ENCODE measurements at places on chromosomes 1 and 21. TPM values are rescaled to one million over a fixed set of nuclear protein-coding genes. Genes with fewer than 3 reads are reported as not detected.

DNA sequence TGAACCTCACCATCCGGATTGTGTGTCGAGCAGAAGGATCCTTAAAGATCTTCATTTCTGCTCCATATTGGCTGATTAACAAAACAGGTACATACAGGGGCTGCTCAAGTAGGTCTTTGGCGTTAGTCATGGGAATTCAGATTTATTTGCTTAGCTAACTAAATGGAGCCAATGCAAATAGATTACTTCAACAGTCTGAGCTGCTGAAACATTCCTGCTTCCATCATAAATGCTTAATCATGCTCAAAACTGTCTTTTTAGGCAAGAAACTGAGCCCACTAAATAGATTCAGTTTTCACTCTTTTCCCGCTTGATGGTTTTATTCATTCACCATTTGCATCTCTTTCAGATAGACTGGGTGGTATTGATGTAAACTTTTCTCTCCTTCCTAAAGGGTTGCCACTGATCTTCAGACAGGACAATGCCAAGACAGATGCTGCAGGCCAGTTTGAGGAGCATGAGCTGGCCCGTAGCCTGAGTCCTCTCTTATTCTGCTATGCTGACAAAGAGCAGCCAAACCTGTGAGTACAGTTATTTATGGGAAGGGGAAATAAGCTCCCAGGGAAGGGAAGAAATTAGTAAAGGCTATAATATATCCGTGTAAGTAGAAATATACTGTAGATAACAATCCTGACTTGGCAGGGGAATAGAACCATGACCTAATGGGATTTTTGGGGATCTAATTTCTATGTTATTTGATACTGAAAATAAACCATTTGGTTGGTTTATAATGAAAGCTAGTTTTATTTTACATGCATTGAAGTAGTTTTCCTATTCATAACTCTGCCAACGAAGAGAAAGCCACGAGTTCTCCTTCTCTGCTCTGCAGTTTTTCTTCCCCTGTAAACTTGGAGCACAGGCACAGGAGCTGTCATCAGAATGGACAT lies 126.4 kb downstream of the VPS13D start:
- DNase-seq = no peak

Gene RHBG
- polyA plus RNA-seq = not detected

DNA sequence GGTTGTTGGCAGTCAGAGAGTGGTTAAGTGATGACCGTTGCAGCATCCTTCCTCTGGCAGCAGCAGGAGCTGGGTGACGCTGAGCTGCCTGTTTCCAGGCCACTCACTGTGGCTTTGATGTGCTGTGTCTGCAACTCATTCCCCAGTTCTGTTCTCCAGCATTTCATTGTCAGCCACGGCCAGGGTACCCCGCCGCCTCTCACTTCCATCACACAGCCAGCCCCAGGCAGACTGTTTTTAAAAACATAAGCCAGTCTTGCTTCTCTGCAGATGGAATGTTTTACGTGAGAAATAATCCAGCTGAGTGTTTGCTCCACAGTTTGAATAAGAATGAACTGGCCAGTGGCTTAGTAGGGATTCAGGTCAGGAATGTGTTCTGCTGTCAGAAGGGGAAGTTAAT lies 21.5 kb upstream of the ST6GALNAC3 start:
- DNase-seq = peak; percentile 35

DNA sequence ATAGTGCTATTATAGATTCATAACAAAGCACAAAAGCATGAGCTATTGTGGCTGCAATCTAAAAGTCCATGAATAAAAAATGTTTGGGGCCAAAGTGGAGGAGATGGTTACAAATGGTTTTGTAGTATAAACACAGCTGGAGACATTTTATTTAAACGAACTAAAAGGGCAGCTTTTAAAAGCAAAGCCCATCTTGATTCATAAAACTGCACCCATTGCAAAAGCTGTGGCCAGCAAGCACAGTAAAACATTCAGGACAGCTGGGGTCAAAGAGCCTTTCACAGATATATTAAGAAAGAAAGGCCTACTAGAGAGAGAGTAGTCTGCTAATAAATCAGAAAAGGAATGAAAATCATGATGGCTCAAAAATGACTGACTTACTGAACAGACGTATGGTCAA lies 520.8 kb downstream of the NUF2 start:
- no peak for DNase-seq

Gene MARK1
- polyA plus RNA-seq = 21.4 TPM

GRCh38 chr1:115829023-115829674 lies 11.8 kb downstream of the NHLH2 start:
- DNase-seq = peak; percentile 87

DNA sequence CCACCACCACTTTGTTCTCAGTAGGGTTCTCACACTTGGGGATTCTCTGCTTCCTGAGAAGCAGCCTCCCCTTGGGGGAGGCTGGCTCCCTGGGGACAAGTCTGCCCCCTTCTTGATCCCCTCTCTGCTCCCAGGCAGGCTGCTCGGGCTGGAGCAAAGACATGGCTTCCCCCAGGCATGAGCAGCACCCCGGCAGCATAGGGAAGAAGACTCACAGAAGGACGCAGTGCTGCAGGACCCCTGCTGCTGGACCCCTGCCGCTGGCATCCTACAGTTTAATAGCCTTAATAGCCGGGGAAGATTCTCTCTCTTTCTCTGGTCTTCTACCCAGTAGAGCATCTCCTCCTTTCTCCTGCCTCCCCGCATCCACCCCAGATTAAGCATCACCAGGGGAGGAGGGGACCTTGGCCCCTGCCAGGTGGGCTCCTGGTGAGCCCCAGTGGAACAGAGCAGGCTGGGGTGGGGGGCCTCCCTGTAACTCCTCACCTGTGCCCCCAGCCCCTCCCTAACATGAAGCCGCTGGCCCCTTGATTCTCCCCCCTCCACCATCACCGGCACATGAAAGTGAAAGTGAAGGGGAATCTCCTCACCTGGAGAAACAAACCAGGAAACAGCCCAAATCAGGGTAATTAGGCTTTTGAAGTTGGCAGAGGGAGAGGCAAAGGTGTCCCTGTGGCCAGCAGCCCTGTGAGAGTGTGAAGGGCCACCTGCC lies 2.5 kb downstream of the WNT3A start:
- no peak for DNase-seq

- no peak for DNase-seq
Observed at GRCh38 chr1:190453550-190453949, 24.1 kb downstream of the BRINP3 start.

- no peak for DNase-seq
Observed at GRCh38 chr1:5836776-5837440, 155.3 kb downstream of the NPHP4 start.

- no peak for DNase-seq
Observed at GRCh38 chr21:27301220-27301619, 334.3 kb upstream of the ADAMTS5 start.
